ENCODE measurements at places on chromosomes 1 and 21.
A peak's percentile ranks its signal among the peaks of the same experiment; 100 is the strongest.

DNA sequence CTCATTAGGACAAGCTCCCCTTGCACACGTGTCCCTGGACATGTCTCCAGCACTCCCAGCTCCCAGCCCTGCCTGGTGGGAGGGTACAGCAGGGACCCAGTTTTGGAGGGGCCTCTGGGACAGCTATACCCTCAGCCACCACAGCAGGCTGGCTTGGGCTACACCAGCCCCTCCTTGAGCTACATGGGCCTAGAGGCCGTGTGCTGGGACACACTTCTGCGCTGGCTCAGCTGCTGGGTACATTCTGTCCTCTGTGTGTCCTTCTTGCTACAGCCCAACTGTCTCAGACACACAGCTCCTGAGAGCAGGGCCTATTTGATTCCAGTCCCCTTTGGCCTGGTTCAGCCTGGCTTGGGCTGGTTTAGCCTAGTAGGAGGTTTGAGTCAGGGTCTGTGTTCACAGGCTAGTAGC lies 26.7 kb downstream of the DMAP1 start:
- no peak for DNase-seq

GRCh38 chr1:55180075-55180670 lies 35.0 kb downstream of the USP24 start:
- DNase-seq: no peak

- no peak for DNase-seq
Measured at GRCh38 chr1:107680579-107680985, 284.4 kb downstream of the VAV3 start.

GRCh38 chr1:33394770-33395169 lies 36.1 kb downstream of the PHC2 start:
- no peak for DNase-seq

DNA sequence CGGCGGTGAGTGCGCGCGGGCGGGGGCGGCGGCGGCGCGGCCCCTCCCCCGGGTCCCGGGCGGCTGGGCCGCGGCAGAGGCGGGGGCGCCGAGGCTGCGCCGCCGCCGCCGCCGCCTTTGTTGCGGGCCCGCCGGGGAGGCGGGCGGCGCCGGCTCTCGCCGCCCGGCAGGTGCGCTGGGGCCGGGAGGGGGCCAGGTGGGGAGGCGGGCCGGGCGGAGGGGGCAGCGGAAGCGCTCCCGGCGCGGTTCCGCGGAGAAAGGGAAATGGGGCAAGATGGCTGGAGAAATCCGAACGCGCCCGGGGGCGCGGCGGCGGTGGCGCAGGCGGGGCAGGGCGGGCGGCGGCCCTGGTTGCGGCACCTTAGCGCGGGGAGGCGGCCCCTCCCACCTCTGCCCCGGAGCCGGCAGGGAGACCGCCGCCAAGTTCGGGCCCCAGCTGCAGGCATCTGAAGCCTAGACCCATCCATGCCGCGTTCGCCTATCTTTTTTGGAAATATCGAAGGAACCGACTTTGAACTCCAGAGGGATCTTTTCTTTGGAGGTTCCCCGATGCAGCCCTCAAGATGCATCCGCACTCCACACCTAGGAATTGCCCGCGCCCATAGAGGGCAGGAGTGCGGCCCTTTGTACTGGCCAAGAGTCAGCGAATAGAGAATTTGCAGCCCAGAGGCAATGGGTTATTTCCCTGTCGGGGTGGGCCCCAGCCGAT lies 479 bp downstream of the POGK start:
- peak; percentile 19 for DNase-seq

GRCh38 chr1:184503221-184503749 lies 116.5 kb downstream of the C1orf21 start:
- no peak for DNase-seq

DNA sequence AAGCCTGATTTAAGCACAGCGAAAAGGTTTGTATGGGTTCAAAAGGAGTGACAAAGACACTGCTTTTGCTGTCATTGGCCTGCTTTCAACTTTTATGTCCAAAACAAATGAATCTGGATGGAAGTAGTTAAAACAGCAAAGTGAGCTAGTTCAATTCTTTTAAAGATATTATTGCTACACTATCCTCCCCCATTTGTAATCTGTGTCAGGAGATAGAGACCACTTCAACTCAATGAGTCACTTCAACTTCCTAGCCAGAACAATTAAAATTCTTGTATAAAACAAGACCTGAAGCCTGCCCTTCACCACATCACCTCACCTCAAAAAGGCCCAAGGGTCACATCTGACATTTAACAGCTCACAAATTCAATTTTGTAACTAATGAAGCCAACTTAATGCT lies 364.1 kb upstream of the LYPLAL1 start:
- no peak for DNase-seq

DNA sequence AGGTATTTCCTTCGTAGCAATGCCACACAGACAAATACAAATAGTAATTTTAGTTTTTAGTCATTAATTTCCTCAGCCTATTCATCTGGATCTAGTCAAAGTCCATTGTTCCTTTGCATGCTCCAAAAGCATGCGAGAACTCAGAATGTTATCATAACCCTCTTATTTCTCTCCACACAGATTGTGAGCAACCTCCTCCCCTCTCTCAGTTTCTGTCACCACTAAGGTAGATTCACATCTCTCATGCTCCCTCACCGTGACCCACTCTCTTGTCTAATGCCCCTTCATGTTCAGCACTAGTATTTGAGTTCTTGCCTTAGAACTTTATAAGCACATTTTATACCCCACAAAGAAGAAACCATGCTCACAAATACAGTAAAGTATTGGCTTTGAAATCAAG lies 582.4 kb downstream of the PLA2G4A start:
- DNase-seq: no peak

DNA sequence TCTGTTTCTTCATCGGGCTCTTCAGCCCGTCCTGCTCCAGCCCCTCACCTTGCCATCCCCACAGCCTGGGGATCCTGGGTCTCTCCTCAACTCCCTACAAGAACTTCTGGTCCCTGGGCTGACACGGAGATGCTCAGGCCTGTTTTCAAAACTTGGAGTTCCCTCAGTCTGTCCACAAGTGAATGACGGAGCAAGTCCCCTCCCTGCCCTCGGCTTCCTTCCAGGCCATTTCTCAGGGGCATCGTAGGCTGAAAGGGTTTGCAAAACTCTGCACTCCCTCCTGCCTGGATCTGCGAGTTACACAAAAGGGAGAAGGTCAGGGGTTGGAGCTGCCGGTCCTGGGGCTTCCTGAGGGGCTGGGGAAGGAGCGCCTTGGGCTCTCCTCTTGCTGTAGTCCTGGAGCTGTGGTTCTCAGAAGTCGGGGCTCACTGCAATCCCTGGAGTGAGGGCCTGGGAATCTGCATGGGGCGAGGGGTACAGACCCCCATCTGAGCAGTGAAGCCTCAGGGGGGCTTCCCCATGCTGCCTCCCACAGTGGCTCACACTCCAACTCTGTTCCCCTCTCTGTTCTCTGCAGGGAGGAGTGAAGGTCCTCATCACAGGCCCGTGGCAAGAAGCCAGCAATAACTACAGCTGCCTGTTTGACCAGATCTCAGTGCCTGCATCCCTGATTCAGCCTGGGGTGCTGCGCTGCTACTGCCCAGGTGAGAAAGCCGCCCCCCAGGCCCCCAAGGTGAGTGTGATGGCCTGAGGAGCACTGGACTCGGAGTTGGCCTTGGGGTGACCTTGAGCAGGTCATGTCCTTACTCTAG lies 100.6 kb upstream of the VAMP3 start:
- no peak for DNase-seq
